Activated CD8-positive, alpha-beta memory T cell treated with anti-CD3 and anti-CD28 coated beads, Interleukin-2, amount 10 ng/mL, durations not matched to agents 7 days and 5 days (primary cell): ENCODE measurements at places on chromosomes 6 and 20. TPM values are rescaled to one million over a fixed set of nuclear protein-coding genes. Genes with fewer than 3 reads are reported as not detected.

- DNase-seq: no peak
Observed at GRCh38 chr6:136922685-136923006, 545 bp downstream of the SLC35D3 start.

DNA sequence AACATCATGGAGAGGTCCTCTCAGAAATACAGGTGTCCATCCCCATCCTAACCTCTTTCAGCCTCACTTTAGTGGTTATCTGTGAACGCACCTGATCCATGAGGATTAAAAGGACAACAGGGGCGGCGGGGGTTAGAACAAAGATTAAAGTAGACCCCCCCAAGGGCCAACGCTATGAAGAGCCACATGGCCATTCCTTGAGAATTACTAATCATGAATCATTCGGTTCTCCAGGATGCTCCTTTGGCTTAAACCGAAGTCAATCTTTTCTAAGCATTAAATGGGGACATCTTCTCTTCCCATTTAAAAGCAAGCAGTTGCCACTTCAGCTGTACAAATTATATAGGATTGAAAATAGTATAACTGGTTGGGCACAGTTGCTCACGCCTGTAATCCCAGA lies 212.4 kb downstream of the GMPR start:
- DNase-seq: no peak

- DNase-seq: no peak
Observed at GRCh38 chr20:48815537-48815936, 12.3 kb downstream of the PREX1 start.

GRCh38 chr6:112701201-112701600 lies 354.1 kb downstream of the RFPL4B start:
- no peak for DNase-seq

- DNase-seq: no peak
Observed at GRCh38 chr6:149270616-149271015, 46.9 kb upstream of the TAB2 start.

DNA sequence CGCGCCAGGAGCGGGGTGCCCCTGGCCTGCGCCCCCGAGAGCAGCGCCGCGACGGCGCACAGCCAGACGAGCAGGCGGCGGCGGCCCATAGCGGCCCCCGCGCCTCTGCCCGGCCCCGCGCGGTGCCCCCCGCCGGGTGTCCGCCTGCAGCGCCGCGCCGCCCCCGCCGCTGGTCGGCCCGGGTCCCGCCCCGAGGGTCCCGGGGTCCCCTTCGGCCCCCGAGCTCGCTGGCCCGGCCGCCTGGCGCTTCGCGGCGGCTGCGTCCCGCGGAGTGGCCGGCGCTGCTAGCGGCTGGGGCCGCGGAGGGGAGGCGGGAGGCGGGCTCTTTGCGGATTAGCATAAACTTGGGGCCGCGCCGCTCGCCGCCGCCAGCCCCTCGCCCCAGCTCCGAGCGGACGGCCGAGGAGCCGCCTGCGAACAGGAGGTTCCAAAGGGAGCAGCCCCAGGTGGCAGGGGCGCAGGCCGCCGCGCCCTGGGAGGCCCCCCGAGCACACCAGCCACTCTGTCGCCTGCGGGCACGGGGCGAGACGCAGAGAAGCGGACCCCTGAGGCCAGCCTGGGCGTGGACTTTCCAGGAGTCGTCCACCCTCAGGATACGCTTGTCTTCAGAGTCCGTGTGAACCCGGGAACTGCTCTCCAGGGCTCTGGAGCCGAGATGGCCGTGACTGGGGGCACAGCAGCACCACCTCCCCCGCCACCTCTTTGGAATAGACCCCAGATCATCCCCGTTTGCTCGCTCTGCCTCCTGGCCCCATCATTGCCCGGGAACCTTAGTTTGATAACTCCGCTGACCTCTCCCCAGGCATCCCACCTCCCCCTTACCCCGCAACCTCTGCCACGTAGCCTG lies at the start of gene EMILIN3:
Gene EMILIN3 (minus strand): TSS at position 273 of the 847 bp plus-strand sequence. CDS start 184 bp downstream, at position 89.
- DNase-seq: no peak

GRCh38 chr20:63471981-63472831 lies at the start of gene KCNQ2:
TSS of gene KCNQ2 (minus strand) at chr20:63472655. CDS start at chr20:63472463, 192 bp downstream.
- DNase-seq: no peak

GRCh38 chr6:54655162-54655561 lies 191.4 kb upstream of the FAM83B start:
- no peak for DNase-seq

The SMLR1 gene
- total RNA-seq: not detected

The BPIFA1 gene
- total RNA-seq: not detected

DNA sequence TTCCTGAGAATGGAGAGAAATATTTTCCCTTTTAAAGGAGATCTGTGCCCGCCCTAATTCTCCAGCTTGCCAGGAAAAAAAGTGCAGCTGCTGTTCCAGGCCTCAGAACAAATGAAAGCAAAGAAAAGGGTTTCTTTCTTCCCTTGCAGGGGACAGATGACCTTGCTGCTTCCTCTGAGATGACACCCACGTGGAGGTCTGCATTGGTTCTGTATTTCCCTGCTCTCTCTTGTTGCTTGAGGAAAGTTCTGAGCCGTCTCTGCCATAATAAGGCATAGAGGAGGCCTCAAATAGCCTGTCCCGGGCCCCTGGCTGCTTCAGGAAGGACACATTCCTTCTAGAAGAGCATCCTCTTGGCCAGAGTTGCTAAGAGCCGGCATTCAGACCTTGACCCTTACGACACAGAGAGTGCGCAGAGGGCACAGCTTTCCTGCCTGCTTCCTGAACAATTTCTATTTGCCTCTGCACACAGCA lies 501.8 kb upstream of the SULF2 start:
- DNase-seq: no peak

GRCh38 chr20:50012282-50013263 lies 29.8 kb downstream of the SNAI1 start:
- DNase-seq: no peak

- DNase-seq: no peak
Observed at GRCh38 chr20:2805689-2806350, 5.4 kb upstream of the CPXM1 start.

DNA sequence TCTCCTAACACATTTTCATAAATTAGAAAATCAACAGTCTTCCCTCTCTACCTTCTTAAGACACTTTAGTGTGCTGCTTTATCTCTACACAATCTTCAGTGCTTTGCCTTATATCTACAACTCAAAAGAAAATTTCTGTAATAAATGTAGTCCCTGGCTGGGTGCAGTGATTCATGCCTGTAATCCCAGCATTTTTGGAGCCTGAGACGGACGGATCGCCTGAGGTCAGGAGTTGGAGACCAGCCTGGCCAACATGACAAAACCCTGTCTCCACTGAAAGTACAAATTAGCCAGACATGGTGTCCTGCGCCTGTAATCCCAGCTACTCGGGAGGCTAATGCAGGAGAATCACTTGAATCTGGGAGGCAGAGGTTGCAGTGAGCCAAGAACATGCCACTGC lies 9.7 kb upstream of the EDN1 start:
- no peak for DNase-seq
